ENCODE measurements at places on chromosomes 7 and 10. TPM values are rescaled to one million over a fixed set of nuclear protein-coding genes. Genes with fewer than 3 reads are reported as not detected.

SPDYE6 gene
- 0.15 TPM for total RNA-seq

GIMAP4 gene
- 2.0 TPM for total RNA-seq

TAS2R3 gene
- 1.8 TPM for total RNA-seq

ABCB4 gene
- 4.8 TPM for total RNA-seq

FXYD4 gene
- total RNA-seq, result not detected

CHN2 gene
- 0.29 TPM for total RNA-seq

STRA8 gene
- not detected for total RNA-seq
